ENCODE measurements at places on chromosomes 5 and 9.

GRCh38 chr5:59562756-59563389 is 330.7 kb downstream of the PDE4D start:
- no peak for DNase-seq

DNA sequence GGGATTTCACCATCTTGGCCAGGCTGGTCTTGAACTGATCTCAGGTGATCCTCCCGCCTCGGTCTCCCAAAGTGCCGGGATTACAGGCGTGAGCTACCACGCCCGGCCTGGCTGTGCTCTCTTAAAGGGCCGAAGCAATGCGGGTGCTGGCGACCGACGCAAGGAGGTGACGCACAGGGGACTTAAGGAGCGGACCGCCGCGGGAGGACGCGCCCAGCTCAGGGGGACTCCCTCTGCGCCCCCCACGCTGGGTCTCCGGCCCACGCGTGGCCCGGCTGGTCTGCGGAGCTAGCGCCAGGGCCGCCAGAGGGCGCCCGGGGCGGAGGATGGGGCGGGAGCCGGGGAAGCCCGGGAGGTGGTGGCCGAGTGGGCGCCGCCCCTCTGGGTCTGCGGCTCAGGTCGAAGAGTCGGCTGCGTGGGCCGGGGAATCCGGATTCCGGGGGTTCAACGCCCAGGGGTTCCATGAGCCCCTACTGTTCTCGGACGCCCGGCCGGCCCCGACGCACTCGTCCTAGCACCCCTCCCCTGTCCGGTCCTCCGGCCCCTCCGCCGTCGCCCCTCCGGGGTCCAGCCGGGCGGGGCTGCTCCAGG is 502 bp upstream of the CERCAM start:
- peak; percentile 89 for DNase-seq

DNA sequence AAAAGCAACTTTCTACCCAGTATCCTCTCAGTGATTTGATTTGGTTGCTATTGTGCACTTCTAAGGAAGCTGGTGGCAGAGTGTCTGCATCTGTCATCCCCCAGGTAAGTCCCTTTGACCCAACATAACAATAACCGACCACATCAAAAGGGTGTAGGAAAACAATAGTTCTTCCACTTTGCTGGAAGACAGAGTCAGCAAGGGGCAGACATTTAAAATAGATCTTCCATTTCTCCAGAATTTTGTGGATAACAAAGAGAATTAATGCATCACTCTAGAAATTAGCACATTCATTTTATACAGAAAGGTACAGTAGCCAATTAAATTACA is 177.5 kb downstream of the EBF1 start:
- no peak for DNase-seq

GRCh38 chr9:109335121-109335520 is 14.3 kb upstream of the EPB41L4B start:
- DNase-seq: no peak

- DNase-seq: no peak
These were observed 29.5 kb downstream of the CDH9 start for GRCh38 chr5:27008604-27009539.

DNA sequence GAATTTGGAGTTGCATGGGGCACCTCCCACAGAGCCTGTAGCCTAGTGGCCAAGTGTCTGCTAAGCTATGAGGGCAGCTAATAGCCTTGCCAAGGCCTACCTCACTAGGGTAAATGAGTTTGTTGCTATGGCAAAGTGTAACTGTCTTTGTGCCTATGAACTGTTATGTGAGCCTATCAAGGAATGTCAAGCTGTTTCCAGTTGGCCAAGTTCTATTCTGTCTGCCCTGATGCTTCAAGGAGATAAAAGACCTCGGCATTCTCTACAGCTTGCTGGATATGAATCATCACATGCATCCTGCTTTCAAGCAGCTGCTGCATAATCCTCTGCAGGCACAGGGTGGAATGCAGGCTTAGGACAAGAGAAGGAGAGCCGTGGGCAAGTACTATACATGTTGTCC is 69.8 kb upstream of the CCDC112 start:
- DNase-seq: no peak

DNA sequence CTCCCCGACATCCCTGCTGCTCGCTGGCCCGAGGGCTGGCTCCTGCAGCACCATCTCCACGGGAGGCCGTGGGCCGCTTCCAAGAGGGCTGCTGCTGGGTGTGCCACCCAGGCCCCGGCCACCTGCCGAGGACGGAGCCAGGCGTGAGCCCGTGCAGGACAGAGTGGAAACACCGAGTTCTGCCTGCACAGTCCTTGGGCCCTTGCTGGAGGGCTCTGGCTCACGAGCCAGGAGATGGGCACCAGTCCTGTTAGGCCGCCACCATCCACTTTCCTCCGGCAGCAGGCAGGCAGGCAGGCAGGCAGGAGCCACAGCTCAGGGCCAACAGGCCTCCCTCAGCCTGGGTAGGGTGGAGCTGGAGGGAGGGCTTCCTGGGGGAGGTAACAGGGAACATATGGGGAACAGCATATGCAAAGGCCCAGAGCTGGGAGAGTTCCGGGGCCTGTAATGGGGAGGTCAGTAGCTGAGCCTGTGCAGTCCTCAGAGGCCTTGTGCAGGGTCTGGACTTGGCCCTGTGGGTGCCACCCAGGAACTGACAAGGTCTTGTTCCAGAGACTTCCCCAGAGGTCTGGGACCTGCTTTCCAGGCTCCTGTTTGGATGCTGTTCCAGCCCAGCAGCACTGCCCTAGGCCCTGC is 31.9 kb downstream of the RXRA start:
- DNase-seq: no peak

DNA sequence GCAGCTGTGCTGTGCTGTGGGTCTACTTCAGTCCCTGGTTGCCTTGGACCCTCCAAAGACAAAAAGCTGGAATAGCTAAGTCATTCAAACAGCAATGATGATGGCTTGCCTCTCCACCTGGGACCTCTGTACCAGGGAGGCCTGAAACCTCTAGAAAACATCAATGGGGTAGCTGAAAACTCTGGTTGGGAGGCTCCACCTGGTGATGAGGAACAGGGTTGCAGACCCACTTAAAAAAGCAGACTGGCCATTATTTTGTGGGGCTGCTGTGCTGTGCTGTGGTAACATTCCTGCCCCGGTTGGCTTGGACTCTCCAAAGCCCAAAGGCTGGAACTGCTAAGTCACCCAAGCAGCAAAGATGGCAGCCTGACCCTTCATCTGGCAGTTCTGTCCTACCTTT is 839.3 kb upstream of the ARRDC3 start:
- DNase-seq: no peak

DNA sequence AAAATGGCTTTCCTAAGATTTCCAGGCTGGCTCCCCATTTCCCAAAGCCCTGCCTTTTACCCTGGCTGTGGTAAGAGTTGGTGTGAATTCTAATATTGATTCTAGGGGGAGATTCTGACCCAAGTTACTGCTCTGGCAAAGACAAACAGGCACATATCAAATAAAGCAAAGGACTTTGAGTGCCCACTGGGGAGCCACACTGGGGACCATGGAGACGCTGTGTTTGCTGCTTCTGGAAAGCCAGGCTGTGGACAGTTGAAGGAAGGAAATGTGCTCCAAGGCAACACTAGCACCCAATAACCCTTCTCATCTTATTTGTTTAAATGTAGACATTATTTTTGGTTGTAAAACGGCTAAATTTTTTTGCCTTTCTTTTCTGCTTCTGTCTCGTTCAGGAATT is 78.7 kb downstream of the SNCAIP start:
- no peak for DNase-seq

GRCh38 chr9:91170951-91171350 is 190.8 kb downstream of the AUH start:
- DNase-seq: no peak

DNA sequence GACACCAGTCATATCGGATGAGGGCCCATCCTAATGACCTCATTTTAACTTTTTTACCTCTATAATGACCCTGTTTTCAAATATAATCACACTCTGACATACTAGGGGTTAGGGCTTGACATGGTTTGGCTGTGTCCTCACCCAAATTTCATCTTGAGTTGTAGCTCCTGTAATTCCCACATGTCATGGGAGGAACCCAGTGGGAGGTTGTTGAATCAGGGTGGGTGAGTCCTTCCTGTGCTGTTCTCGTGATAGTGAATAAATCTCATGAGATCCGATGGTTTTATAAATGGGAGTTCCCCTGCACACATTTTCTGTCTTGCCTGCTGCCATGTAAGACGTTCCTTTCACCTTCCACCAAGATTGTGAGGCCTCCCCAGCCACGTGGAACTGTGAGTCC is 71.8 kb downstream of the THBS4 start:
- DNase-seq: no peak

DNA sequence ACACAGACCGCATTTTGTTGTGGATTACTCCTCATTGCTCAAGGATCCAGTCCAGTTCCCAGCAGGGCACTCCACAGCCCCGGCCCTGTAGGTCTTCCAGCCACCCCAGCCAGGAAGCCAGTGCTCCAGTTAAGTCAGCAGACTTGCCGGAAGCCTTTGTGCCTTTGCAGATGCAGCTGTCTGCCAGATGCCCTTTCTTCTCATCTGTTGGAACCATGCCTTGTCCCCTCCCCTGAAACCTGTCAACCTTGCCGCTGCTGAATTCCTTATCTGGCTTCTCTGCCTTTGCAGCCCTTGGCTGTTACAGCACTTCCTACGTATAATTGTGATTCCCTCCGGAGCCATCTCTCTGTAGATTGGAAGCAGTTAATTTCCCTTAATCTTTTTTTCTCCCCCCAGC is 28.4 kb downstream of the PSAT1 start:
- peak; percentile 61 for DNase-seq

- no peak for DNase-seq
These were observed 339.6 kb upstream of the CCNH start for GRCh38 chr5:87752362-87752761.

DNA sequence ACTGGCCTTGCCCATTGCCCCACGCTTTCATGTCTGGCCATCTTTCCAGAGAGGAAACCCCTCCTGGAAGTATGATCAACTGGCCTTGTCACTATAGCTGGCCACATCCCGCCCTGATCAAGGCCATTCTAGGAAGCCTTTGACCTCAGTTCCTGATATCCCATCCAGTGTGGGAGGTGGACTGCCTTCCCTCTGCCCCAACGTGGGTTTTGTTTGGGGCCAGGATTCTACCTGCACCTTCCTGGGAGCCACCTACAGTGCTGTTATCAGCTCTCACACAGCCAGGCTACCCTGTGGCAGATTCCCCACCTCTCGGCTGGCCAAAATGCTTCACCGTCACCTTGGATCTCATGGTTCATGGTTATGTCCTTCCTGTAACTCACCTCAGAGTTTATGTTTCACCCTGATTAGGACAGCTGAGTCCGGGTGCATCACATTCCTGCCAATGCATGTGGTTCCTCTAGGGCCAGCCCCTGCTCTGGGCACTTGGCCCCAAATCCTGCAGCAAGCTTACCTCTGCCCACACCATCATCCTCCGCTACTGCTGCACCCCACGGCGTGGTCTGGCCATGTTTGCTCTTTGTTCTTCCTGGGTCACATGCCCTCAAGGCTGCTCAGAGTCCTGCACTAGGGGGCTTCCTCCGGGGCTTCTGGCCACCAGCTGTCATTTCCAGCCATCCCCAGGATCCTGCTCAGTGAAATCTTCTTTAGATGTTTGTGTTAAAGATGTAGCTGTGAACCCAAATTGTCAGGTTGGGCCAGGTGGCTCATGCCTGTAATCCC is 24.2 kb upstream of the S1PR3 start:
- no peak for DNase-seq

DNA sequence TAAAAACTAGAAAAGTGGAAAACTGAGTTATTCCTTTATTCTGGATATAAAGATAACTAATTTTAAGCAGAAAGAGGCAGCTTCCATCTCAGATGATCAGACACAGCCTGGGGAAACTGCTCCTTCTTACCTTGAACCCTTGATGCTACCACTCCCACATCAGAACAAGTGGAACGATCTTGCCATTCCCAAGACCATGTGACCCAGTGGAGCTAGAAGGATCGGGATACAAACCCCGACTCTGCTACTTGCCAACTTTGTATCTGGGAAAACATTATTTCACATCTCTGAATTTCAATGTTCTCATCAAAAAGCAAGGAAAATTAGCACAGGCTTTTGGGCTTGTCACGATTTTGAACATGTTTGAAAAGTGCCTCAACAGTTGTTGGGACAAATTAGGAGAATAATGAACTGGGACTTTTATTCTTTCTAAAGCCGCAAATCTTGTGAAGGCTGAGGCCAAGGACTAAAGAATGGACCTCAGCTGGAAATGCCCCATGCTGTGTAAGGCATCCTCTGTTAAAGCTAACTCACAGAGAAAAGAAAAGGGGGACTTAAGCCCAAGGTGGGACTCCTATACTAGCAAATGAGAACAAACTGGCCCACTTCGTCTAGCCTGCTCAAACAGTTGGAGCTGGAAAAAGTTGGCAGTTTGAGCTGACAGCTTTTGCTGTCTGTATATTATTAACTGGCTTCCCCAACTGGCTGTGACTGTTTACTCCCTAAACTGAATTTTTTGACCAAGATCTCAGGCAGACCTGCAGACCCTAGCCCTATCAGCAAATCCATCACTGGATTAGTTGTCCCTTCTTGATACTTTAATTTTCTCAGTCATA is 552.3 kb downstream of the EFNA5 start:
- DNase-seq: no peak

- DNase-seq: no peak
These were observed 49.6 kb upstream of the OSMR start for GRCh38 chr5:38795986-38796741.

DNA sequence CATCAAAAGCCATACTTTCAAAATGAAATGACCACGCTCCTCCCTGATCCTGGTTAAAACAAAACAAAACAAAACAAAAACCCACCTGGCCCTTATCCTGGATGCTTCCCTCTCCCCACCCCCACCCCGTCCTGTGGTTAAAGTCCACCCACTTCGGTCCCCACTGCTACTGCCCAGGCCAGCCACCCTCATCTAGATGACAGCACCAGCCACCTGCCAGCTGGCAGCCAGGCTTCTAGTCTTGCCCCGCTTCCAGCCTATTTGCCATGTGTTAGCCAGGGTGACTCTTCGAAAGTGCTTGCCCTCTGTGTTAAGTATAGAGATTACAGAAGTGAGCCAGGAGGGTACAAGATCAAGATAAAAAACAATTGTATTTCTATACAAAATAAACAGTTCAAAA is 27.5 kb upstream of the NCS1 start:
- no peak for DNase-seq

DNA sequence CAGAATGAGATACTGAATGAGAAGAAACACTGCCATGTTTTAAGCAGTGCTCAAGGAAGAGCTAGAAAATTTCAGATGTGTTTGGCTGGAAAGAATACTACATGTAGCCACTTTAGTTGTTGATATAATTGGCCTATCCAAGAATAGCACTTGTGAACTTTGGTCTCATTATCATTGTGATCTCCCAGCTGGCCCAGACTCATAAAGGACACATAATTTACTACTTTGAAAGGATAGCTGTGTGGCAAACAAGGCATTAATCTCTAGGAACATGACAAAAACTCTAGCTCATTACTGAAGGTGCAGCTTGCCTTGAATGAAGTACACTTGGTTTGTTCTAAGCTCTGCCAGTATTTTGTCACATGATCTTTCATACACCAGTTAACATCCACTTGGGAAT is 356.3 kb downstream of the CSNK1G3 start:
- no peak for DNase-seq

GRCh38 chr5:73693573-73694061 is 67.6 kb downstream of the ARHGEF28 start:
- DNase-seq: peak; percentile 12

- no peak for DNase-seq
These were observed 27.1 kb upstream of the ZBTB43 start for GRCh38 chr9:126777733-126778132.
